ENCODE measurements at places on chromosomes 12 and 14.

- no peak for DNase-seq
Observed at GRCh38 chr12:115885040-115885690, 392.3 kb downstream of the MED13L start.

DNA sequence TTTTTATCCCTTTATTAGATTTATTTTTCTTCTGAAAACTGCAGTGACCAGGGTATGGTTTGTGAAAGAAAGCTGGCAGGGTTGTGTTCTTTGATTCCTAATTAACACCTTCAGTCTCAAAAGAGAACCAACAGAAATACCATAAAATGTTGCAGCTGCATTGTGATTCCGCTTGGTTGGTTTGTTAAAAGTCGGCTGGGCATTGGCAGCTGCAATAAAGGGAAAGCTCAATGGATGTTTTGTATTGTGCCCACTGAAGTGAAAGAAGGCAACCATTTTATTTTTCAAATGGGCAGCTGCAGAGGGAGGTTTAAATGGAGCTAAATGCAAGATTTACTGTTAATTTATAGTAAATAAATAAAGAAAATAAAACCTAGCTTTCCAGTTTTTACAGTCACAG lies 16.7 kb downstream of the LGR5 start:
- DNase-seq, result no peak

DNA sequence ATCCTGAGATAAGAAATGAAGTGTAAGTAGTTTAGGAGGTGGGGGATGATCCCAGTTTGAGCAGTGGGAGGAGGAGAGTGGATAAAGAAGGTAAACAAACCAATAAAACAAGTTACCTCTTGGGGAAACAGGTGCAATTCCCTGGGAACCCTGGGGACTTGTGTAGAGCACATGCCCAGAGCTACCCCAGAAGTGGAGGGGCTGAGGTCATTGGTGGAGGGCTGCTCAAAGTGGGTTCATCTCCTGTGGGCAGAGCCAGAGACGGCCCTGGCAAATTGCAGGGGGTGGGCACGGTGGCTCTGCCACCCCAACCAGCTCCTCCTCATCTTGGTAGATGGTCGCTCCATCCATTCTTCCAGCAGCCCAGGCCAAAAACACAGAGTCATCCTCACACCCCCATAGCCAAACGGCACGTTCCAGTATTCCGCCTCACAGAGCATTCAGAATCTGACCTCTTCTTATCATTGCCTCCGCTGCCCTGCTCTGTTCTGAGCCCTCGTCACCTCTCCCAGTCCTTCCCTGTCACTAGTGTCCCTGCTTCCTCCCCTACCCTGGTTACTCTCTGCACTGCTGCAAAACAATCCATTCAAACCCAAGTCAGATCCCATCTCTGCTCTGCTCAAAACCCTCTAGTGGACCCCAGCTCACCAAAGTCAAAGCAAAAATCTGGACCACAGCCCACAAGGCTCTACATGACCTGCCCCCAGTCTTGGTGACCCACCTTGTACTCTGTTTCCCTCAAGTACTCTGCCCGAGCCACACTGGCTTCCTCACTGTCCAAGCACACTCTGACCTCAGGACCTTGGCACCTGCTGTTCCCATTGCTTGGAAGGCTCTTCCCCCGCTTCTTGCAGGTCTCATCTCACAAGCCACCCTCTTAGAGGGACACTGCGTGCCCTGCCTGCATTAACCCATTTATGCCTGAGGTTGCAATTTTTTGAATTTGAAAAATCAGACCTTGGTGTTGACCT lies 5.5 kb downstream of the CYP46A1 start:
- DNase-seq, result no peak

DNA sequence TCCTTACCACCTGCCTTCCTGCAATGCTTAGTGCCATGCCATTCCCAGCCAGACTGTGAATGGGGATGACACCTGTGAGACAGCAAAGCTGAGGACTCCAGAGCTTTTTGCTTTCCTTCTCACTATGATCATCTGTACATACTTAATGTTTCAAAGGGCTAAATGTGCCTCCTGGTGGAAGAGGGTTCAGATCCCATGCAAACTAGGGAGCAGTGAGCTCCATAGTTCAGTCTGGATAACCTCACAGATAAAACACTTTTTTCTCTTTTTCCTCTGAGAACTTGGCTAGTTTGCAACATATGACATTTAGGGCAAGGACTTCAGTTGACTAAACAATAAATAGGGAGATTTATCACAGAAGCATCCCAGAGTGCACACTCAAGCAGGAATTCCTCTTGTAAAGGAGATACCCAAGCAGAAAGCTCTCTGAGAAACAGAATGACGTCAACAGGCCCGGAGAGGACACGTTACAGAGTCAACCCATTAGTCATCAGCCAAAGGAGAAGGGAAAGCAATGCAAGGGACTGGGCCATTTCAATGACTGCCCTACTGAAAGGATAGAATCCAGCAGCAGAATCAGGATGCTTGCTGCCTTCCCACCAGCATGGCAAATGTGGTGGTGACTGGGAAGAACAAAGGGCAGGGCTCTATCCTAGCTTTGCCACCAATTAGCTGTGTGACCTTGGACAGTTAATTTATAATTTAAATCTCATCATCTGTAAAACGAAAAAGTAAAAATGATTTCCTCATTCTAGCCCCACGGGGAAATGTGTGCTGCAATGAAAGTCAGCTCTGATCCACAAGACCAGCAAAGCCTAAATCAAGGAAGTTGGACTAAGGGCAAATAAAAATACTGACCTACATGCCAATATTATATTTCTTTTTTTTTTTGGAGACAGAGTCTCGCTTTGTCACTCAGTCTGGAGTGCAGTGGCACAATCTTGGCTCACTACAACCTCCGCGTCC lies 80.8 kb upstream of the ACTN1 start:
- DNase-seq, result no peak

DNA sequence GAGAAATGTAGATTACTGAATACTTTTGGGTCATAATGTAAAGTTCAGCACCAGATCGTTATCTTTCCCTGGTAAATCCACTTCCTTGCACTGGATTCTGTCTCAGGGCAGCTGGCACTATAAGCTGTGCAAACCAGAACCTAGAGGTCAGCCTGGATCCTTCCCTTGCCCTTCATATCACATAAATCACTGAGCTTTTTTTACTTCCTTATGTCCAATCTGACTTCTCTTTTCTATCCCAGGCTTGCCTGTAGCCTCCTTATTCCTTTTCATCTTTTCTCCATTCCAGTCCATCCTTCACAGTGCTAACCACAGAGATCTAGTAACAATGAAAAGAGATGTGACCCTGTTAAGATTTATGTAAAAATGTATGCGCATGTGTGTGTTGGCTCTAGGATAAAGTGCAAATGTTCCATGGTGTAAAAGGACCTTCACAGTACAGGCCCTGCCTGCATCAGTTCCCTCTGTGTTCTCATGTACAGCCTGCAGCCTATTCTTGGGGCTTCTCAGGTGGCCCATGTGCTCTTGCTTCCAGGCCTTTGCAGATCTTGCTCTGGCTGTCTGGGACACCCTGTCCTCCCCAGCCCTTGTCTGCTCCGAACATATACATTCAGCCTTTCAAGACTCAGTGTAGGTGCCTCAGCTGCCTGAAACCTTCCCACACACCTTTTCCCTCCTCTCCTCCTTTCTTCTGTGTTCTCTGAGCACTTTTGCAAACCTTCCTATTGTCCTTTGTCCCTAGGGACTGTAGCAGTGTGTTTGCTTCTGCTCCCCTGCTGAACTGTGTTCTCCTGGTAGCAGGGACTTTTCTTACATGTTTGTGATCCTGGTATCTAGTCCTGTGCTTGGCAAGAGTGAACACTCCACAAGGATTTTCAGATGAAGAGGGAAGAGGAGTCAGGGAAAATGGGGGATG lies 30.0 kb downstream of the PELI2 start:
- no peak for DNase-seq

- DNase-seq, result no peak
Observed at GRCh38 chr12:105641749-105642148, 311.3 kb downstream of the C12orf75 start.

- no peak for DNase-seq
Observed at GRCh38 chr12:81359736-81360135, 281.9 kb downstream of the ACSS3 start.

GRCh38 chr14:103067231-103067954 lies 10.0 kb upstream of the CDC42BPB start:
- DNase-seq, result no peak

DNA sequence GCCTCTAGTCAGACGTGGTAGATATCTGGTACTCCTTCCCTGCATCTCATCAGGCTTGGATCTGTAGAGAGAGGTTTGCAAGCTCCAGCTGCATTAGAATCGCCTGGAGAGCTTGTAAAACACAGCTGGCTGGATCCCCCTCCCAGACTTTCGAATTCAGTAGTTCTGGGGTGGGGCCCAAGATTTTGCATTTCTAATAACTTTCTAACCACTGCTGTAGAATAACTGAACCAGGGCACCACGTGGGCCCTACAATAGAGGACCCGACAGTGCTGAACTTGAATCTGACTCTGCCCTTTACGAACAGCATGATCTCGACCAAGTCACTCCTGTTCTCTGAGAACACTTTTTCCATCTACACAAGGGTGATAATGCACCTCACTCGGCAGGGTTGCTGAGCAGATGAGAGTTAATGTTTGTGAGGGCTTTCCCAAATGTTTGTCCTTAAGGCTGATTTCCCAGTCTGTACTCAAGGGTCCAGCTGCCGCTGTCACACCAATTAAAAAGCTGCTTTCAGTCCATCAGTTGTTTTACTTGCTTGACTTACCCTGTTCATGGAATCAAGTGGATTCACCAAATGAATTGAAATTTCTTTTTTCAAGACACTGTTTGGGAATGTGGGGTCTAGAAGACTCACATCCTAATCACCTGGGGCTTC lies 86.6 kb upstream of the SLC24A4 start:
- no peak for DNase-seq

- no peak for DNase-seq
Observed at GRCh38 chr14:65208548-65208947, 106.2 kb upstream of the MAX start.

DNA sequence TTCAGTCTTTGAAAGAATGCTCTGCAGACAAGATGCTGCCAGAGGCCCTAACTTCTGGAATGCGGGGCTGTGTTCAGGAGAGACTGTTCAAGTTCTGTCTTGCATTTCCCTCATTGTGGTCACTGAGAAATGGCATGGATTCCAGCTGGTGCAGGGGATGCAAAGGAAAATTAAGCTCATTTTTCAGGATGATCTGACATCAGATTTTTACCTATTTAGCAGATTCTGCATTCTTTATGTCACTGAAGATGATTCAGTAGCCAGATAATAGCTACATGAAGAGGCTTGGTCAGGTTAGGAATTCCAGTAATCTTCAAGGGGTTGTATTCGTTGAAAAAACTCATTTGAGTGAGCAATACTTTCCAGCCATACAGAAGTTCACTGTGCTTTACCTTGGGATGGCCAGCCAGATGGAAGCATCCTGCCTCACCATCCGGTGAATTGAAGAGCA lies 16.1 kb upstream of the MFAP5 start:
- no peak for DNase-seq

DNA sequence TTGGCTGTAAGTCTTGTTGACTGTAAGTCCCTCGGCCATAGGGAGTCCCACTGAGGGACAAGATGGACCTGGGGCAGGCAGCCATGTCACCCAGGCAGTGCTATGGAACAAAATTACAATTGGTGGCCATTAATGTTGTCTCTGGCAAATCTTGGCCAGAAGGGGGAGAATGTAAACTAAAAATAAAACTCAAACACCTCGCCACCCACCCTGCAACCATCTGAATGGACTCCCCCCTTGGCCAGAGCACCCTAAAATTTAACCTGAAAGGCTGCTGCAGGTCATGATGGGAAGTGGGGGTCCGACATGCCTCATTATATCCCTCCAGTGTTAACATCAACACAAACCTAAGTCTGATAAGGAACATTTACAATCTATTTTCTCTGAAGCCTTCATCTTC lies 8.2 kb downstream of the SLC22A17 start:
- DNase-seq, result no peak

DNA sequence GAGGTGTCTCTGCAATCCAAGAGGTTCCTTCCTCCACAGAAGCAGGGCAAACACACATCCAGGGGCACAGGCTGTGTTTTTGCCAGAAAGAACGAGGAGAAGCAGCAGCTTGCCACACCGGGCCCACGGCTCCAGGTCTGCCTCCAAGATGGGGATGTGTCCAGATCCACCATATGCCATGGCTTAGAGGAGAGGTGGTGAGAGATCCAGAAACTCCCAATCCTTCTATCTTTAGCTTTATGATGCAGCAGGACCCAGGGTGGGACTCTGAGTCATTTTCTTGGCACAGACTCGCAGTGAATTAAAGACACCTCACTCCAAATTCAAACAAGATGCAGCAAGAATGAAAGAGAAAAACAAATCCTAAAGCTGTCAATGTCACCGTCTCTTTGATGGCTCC lies 481.4 kb upstream of the TMEM132C start:
- no peak for DNase-seq

GRCh38 chr12:13348464-13348863 lies 151.9 kb downstream of the EMP1 start:
- no peak for DNase-seq

GRCh38 chr14:69673104-69673503 lies 61.7 kb downstream of the SUSD6 start:
- DNase-seq, result no peak
